NCI-H1694 treated with DMSO at 0.1 percent for 48 hours (cell line): ENCODE measurements at places on chromosomes 7 and 10.
A peak's percentile ranks its signal among the peaks of the same experiment; 100 is the strongest.

DNA sequence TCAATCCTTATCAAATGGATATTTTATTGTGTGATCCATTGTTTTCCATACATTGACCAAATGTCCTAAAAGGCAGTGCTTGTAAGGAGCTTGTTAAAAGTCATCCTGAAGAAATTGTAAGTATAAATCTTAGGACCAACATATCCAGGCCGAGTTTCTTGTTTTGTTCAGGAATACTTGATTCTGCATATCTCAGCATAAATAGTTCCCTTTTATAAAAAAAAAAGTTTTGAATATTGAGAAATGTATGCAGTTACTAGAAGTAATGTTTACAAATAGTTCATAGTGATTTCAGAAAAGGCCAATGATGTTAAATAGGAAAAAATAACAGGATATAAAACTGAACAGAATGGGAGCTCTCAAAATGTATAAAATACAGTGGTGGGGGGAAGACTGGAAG, 6.6 kb downstream of the GRID1 start:
- no peak for DNase-seq

GRCh38 chr7:524800-525199, 5.2 kb upstream of the PDGFA start:
- no peak for DNase-seq

- DNase-seq, result no peak
Measured at GRCh38 chr10:3881622-3882021, 96.6 kb upstream of the KLF6 start.

GRCh38 chr10:29869593-29869992, 189.8 kb downstream of the JCAD start:
- no peak for DNase-seq

DNA sequence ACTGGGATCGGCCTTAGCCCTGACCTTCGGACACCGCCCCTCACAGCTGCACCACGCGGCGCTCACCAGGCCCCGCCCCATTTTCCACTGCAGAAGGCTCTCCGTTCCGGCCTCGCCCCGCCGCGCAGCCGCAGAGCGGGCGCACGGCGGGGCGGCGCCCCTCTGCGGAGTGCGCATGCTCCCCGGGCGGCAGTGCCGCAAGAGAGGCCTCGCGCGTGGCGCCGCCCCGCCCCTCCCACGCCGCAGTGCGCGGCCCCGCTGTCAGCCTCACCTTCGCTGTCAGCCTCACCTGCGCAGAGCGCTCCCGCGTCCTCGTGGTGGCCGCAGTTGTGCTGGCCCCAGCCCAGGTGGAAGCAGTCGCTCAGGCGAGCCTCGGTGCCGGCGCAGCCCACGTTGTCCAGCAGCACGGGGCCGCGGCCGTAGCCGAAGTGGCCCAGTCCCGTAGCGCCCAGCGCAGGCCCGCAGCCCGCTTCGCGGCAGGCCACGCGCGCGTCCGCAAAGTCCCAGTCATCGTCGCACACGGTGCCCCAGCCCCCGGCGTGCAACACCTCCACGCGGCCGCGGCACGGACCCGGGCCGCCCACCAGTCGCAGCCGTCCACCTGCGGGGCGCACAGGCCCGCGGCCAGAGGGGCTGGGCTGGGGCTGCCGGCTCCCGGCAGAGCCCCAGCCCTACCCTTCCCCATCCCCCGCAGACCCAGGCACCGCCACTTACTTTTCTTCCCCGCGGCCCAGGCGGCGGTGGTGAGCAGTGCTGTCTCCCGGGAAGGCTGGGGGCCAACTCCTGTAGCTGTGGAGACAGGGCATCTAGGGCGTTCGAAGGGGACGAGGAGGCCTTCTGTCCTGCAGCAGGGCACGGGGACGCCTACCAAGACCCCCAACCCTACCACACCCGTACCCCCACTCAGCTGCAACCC, 16.1 kb downstream of the SSC4D start:
- peak; percentile 74 for DNase-seq

DNA sequence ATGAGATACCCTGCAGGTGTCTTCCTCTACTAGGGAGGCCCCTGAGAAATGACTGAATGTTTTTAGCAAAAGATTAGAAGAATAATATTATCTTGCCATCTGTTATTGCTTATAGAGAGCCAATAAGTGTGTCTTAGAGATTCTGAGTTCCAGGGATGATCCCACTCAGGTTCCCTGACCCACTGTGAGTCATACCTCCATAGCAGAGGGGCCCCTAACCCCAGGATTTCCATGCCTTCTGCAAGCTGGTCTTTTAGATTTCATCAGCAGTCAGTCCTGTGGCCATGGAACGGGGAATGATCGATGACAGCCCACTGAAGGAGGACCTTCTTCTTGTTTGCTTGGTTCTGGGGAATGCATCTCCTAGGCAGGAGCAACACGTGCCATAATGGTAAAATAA, 333.4 kb downstream of the KCNMA1 start:
- no peak for DNase-seq

GRCh38 chr10:132810807-132811700, 25.1 kb upstream of the NKX6-2 start:
- DNase-seq, result no peak

GRCh38 chr10:24427678-24428409, 218.9 kb downstream of the KIAA1217 start:
- no peak for DNase-seq

GRCh38 chr7:18693406-18693805, 197.9 kb downstream of the HDAC9 start:
- no peak for DNase-seq

DNA sequence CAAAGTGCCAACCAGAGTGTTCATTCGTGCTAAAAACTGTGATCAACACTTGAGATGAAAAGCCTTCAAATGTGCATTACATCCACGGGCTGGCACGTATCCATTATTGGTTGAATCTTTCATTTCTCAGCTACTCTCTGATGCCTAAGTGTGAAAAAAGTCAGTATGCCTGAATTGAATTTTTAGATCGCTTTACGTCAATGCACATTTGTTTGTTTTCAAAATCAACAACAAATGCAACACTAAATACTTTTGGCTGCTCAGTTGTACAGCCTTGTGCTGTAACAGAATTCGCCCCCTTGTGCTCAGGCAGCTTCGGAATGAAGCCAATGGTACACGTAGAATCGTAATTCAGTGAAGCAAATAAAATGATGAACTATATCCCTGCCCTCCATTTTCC, 446.5 kb upstream of the NRP1 start:
- DNase-seq, result no peak

- no peak for DNase-seq
Measured at GRCh38 chr10:68553138-68553537, 7.0 kb upstream of the TET1 start.

- no peak for DNase-seq
Measured at GRCh38 chr7:39946693-39947092, 3.4 kb upstream of the CDK13 start.

GRCh38 chr7:28889290-28889689, 68.8 kb downstream of the TRIL start:
- no peak for DNase-seq

- DNase-seq, result no peak
Measured at GRCh38 chr7:149050941-149051340, 22.6 kb upstream of the PDIA4 start.

- no peak for DNase-seq
Measured at GRCh38 chr7:107996072-107996882, 6.7 kb downstream of the LAMB1 start.

DNA sequence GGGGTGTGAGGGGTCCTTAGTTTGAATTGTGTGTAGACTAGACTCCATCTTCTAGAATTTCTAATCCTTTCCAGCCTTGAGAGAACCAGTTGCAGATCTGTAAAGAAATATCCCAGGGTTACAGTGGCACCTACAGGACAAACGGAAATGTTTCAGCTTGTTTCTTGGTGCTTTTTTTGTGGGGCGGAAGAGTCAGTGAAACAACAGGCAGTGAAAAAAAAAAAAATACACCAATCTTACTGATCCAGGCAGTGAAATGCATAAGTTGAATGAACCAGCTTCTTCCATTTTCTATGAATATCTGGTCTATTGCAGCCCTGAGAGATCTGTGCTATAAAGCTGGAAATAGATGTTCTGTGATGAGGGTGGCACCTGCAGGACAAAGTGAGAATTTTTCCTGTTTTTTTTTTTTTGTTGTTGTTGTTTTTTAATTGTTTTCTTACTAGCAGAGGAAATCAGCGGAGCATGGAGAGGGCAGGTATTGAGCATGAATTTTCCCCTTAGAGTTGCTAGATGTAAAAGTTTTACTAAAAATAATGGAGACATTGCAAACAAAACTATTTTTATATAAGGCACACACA, 81.9 kb upstream of the DYNC1I1 start:
- DNase-seq, result peak; percentile 57

DNA sequence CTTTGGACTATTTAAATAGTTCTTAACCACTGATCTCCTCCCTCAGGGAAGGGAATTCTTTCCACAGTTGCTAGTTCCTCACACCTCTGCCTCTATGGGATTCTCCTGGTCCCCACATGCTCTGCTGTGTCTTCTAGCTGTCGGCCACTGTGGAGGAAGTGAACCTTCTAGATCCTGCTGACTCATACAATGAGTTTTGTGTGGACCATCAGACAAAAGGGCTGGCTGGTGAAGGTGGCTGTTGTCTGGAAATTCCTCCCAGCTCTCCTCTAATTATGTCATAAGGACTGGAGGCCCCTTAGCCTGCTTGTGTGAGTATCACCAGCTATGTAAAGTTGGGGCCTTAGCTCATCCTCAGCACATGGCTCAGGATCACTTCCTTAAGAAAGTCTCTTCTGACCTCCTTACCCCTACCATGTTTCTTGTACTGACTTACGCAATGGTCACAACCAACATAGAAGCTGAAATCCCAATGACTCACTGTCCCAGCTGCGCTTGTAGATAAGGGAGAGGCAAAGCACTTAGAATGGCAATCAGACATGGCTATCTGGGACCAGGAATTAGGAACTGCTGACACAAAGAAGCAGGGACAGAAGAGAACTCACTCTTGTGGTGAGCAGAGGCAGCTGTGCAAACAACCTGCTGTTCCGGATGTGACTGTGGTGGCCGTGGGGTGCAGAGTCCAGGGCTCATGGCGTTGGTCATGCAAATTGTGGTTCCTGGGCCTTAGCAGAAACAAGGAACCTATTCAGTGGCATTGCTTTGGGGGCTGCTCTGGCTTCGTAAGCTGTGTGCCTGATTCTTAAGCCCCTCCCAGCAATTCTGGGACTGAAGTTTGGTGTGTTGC, 2.5 kb upstream of the MACC1 start:
- DNase-seq, result no peak

- no peak for DNase-seq
Measured at GRCh38 chr10:54869022-54869421, 68.0 kb upstream of the PCDH15 start.

DNA sequence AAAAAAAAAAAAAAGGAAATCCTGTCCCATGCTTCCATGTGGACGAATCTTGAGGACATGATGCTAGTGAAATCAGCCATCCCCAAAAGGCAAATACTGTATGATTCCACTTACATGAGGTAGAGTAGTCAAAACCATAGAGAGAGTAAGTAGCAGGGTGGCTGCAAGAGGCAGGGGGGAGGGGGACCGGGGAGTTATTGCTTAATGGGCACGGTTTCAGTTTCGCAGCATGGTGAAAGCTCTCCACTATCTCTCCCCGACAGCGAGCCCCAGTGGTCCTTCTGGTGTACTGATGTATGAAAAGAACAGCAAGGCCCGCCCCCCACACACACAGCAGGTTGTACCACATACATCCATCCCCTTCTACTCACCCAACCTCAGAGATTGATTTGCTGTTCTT, 32.8 kb downstream of the NOD1 start:
- DNase-seq, result peak; percentile 65

GRCh38 chr7:3897430-3898372, 596.6 kb downstream of the SDK1 start:
- DNase-seq, result peak; percentile 51

DNA sequence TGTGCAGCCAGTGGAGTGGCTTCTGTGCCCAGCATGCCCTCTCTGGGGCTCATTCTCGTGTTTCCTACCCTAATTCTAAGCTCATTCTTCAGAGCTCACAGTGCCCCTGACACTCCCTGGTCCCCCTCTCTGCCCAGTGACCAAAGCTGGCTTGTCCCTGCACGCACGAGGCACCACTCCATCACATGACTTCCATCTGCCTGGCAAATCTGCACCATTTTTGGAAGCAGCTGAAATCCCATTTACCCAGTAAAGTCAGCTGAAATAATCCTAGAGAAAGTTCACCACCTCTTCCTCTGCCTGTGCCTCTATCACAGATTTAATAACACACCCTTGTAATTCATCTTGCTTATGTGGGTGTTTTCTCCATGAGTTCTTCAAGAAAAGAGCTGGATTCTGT, 616.9 kb downstream of the PTPRN2 start:
- DNase-seq, result no peak

DNA sequence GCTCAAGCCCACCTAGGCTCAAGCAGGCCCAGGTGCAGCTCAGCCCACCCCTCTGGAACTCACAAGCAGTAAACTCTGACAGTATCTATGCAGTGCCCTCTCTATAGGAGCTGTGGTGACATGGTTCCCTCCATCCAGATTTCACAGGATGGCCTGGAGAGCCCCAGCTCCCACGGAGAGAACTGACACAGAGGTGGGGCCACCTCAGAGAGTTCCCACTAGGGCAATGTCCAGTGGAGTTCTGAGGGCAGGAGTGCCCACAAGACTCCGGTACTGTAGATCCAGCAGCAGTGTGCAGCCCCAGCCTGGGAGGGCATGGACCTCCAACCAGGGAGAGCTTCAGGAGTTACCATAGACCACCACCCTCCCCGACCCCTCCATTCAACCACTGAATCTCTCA, 37.3 kb upstream of the CNPY1 start:
- no peak for DNase-seq

GRCh38 chr10:62045765-62046521, 144.4 kb downstream of the ARID5B start:
- no peak for DNase-seq

DNA sequence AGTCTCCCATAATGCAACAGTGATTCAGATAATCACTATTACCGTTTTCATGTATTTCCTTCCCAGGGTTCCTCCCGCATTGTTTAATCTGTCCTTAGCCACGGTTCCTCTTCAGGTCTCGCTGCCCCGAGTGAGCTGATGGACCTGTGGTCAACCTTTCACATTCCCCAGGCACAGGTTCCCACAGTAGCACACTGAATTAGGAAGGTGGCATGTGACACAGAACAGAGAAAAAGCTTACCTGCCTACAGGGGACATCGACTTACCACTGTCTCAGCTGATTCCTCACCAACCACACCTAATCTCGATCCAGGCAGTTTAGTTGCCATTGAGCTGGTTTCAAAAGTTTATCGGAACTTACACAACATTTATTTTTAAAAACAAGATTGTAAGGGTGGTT, 72.2 kb downstream of the MTURN start:
- no peak for DNase-seq

GRCh38 chr7:47591089-47591654, 9.3 kb upstream of the TNS3 start:
- no peak for DNase-seq

DNA sequence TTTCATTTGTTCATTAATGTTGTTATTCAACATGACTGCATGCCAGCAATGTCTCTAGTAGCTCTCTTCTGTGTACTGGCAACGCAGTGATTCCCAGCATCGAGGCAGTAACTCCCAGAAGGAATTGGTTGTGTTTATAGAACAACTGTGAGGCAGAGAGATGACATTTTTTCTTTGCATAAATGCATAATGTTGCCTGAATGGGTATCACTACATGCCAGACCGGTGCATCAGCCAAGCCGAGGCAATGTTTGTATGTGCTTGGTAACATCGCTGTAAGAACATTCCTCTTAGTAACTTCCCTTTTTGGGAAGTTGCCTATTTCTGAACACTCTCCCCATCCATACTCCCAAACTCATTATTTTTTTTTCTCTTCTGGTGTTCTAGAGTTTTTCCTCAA, 182.9 kb downstream of the HTR7 start:
- DNase-seq, result no peak
